ENCODE measurements at places on chromosomes 3 and 15. TPM values are rescaled to one million over a fixed set of nuclear protein-coding genes. Genes with fewer than 3 reads are reported as not detected.

GRCh38 chr3:151537726-151538125, 76.9 kb upstream of the IGSF10 start:
- peak; percentile 54 for DNase-seq

GRCh38 chr3:113084777-113085176, 94.0 kb downstream of the GTPBP8 start:
- DNase-seq, result peak; percentile 44

DNA sequence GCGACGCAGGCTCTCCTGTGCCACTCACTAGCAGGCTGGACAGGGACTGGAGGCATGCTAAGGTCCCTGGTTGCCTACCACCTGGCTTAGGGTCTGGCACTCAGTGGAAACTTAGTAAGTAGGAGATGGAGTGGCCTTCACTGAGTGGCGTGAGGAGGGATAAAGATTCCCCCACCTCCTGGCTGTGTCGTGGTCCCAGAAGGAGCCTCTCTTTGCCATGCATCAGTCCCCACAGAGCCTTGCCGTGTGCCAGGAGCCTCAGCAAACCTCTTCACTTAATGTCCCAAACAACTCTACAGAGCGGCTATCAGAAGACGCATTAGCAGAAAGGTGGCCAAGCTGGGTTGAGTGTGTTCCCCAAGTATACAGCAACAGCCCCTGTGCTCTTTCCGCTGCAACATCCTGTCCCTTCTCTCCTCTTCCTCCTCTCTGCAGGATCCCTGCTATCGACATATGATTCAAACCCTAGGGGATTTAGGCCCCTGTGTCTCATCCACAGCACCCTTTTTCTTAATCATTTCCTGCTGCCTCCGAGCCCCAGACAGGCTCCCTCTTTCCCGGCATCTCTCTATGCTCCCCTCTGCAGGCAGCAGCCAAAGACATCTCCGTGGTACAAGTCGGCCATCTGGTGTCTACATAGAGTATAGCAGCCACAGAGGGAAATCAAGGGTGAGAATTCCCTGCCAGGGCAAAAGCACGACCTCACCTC, 66.7 kb downstream of the SLC6A1 start:
- DNase-seq, result peak; percentile 72

Gene ITPKA
- total RNA-seq, result 24.1 TPM

GRCh38 chr3:186160691-186161243, 51.9 kb upstream of the ETV5 start:
- DNase-seq, result no peak

- no peak for DNase-seq
Observed at GRCh38 chr3:187765342-187765741, 20.1 kb upstream of the BCL6 start.

Gene FBXO40
- 2.2 TPM for total RNA-seq

DNA sequence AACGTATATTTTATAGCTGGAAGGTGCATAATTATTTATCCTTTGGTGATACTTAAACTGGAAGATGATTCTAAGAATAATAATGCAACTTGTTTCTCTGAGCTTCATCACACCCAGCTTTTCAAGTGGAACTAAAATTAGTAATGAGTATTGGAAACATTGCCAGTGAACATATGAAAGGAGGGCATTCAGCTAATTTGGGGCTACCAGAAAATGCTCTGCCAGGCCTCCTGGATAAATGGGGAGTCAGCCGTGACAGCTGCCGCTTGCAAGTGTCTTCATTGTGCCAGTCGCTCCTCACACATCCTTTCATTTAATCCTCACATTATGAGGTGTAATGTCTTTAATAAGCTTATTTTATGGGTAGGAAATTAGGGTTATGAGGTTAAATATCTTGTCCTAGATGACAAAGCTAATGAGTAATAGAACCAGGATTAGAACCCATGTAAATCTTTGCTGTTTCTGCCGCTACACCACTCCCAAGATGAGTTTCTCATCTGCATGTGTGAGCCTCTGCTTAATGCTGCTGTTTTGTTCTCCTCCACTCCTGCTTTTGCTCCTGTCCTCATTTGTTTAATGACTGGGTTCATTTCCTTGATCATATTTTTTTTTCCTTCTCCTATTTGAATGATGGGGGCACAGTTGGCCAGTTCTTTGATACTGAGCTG, 155.7 kb downstream of the PLCL2 start:
- DNase-seq, result no peak

DNA sequence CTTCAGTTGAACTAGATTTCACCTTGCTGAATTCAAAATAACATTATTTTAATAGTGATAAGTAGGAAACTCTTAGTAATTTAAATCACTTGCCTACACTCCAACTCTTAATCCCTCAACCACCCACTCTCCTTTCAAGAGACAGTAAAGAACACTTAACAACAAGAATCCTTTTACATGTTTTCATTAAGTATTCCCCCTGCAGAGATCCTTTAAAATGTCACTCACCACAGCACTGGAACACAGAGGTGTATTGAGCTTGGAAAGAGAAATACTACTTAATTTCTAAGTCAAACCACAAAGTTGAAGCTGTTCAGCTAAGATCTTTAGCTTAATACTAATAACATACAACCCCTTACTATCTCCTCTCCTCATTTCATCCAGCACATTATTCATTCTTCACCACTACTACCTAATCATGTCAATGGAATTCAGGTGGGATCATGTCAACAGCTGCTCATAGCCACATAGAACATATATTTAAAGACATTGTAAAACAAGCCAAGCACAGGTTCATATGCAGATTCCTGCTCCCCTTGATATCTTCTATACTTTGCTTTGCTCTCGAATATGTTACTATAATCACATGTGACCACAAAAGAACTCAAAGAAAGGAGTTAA, 40.5 kb downstream of the IMPG2 start:
- no peak for DNase-seq

Gene PSTPIP1
- 12.8 TPM for total RNA-seq

- DNase-seq, result no peak
Observed at GRCh38 chr3:8325306-8325705, 176.3 kb upstream of the LMCD1 start.

DNA sequence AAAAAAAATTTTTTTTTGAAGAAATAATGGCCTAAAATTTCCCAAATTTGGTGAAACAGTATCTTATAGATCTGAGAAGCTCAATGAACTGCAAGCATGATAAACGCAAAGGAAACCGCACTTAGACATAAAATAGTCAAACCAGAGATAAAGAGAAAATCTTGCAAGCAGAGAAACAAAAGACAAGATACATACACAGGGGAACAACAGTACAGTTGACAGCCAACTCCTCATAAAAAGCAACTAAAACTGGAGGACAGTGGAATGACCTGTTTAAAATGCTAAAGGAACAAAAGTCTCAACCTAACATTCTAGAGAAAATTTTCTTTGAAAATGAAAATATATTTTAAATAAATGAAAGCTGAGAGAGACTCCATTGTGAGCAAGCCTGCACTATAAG, 107.5 kb downstream of the RASA2 start:
- DNase-seq, result no peak

Gene FAM81A
- total RNA-seq, result 4.3 TPM

DNA sequence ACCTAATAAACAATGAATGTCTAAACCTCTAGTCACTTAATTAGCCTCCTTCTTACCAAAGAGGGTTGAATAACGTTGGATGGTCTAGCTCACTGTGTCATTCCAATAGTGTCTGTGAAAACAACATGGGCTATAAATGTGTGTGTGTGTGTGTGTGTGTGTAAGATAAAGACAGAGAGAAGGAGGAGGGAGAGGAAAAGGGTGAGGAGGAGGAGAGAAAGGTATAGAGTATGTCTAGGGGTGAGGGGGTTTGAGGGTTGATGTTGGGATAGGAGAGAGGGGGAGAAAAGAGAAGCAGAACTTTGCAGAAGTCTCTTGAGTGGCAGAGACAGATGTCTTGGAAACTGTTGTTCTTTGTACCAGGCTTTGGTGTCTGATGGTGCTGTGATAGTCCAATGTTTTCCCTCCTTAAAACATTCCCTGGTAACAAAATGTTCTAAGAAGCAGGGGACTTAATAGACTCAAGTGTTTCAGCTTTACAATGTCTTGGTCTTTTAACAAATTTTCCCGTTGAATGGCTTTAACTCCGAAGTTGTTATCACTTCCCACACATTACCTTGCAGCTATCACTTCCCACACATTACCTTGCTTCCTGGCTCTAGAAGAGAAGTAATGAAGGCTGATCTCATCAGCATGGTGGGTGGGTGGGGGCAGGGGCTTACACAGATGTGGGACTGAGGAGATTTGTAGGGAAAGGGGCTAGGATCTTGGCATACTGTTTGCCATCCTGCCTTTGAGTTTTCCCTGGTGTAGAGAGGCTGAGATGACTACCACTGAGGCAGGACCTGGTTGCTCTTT, 57.8 kb upstream of the ETV5 start:
- no peak for DNase-seq

- no peak for DNase-seq
Observed at GRCh38 chr3:187145149-187145895, 6.0 kb upstream of the RPL39L start.

DNA sequence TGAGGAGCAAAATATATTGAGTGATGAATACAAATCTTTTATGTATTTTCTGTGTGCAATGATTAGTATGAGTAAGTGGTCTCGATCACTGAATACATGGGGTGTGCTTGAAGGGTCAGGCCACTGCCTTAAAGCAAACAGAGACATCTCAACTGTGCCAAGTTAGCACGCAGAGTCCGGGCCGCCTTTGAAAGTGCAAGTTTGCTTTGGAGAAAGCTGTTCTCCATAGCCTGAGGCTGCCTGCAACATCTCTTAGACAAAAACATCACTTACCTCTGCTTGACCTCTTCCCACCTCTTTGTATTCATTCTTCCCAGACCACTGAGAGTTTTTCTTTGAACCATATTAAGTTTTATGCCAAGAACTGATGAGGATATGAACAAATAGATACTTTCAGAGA, 267.0 kb downstream of the ZBTB20 start:
- no peak for DNase-seq

DNA sequence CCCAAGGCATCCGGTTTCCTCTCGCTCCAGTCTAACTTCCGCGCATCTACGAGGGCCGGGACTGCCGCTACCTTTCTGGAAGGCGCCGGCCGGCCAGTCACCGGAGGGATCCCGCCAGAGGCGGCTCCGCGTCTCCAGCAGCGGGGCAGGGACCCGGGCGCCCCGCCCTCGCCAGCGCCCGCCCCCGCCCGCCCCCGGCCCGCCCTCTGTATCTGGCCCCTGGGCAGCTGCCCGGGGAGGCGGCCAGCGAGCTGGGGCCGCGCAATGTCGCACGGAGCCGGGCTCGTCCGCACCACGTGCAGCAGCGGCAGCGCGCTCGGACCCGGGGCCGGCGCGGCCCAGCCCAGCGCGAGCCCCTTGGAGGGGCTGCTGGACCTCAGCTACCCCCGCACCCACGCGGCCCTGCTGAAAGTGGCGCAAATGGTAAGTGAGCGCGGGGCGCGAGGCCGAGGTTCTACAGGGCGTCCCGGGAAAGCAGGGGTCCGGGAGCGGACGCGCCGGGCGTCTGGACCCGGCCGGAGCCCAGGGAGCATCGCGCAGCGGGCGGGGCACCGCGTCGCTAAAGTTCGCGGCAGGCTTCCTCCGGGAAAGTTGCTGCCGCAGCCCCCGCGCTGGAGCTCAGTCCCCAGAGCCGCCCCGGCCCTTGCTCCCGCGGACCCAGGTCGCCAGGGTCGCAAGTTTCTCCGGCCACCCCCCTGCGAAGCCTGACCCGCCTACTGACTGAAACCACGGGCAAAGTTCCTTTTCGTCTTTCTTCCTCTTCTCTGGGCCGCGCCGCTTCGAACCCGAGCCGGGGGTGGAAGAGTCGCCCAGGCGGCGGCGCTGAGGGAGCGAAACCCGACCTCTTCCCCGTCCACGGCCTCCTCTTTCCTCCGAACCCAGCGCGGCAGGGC, at the start of gene CMTM7:
Gene CMTM7 (plus strand): TSS at position 211 of the 893 bp plus-strand sequence. CDS start 54 bp downstream, at position 265.
- DNase-seq, result peak; percentile 73

Gene GOLGA6L9
- total RNA-seq, result 0.96 TPM

Gene HHATL
- total RNA-seq, result not detected

GRCh38 chr3:14806641-14807263, 12.0 kb upstream of the FGD5 start:
- DNase-seq, result no peak

GRCh38 chr3:46561951-46562350, 4.2 kb downstream of the LRRC2 start:
- DNase-seq, result no peak

Gene PBRM1
- total RNA-seq, result 122 TPM

DNA sequence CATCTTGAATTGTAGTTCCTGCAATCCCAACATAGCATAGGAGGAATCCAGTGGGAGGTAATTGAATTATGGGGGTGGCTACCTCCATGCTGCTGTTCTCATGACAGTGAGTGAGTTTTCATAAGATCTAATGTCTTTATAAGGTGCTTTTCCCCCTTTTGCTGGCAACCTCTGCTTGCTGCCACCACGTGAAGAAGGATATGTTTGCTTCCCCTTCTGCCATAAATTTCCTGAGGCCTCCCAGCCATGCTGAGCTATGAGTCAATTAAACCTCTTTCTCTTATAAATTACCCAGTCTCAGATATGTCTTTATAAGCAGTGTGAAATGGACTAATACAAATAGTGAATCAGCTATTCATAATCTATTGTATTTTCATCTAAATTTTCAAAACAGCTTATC, 537.3 kb downstream of the EPHA3 start:
- no peak for DNase-seq

Gene SERINC4
- total RNA-seq, result not detected

DNA sequence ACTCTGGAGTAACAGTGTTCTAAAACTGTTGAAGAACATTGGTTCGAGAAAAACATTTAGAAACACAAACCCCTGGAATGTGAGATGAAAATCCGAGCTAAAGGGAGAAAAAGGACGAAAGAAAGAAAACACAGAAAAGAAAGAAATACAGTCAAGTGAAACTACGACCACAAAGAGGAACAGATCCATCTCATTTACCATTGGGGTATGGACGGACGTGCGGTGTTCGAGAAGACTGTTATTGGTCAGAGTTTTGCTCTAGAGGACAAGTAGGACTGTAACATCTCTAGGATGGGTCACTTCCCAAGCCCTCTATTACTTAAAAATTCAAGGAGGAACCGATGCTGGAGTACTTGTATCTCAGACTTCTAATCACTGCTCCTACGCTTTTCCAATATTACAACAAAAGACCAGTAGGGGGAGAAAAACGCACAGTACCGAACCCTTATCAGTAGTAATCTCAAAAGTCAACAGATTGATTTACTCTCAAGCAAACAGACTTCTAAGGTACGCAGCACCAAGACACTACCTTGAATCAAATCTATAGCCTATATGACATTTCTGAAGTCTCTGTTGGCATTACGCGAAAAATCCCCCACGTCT, 1.1 kb upstream of the PIK3CA start:
- DNase-seq, result peak; percentile 86

GRCh38 chr3:111971533-111972130, 7.2 kb upstream of the ABHD10 start:
- no peak for DNase-seq

Gene DPPA2
- not detected for total RNA-seq

- peak; percentile 68 for DNase-seq
Observed at GRCh38 chr3:15815696-15816095, 17.9 kb upstream of the ANKRD28 start.

- DNase-seq, result no peak
Observed at GRCh38 chr3:7508821-7509220, 647.9 kb downstream of the GRM7 start.

GRCh38 chr15:42759093-42759492, 22.2 kb upstream of the CDAN1 start:
- DNase-seq, result no peak

GRCh38 chr3:171072432-171072831, 45.9 kb upstream of the SLC2A2 start:
- DNase-seq, result no peak

Gene GABRB3
- total RNA-seq, result 4.8 TPM
